ENCODE measurements at places on chromosomes 4 and X.
A peak's percentile ranks its signal among the peaks of the same experiment; 100 is the strongest.

DNA sequence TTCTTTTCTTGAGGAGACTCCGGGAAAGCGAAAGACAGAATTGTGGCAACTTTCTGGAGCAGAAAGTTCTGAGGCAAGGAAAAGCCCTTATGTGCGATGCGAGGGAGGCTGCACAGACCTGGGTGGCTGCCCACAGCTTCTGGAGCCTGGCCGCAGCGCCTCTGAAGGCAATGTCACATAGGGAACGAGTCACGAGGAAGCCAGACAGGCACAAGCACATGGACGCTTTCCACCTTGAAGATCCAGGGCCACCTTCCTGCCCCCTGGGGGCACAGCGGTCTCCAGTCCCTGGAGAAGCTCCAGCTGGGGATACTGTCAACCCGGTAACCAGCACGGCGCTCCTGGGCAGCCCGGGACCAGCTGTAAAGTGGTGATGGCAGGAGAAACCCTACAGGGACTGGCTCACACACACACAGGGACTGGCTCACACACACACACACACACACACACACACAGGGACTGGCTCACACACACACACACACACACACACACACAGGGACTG, 69.8 kb downstream of the MTNR1A start:
- DNase-seq = no peak

GRCh38 chr4:94934201-94934600, 176.4 kb downstream of the BMPR1B start:
- DNase-seq = no peak

- no peak for DNase-seq
Observed at GRCh38 chr4:98945297-98945850, 16.4 kb upstream of the EIF4E start.

DNA sequence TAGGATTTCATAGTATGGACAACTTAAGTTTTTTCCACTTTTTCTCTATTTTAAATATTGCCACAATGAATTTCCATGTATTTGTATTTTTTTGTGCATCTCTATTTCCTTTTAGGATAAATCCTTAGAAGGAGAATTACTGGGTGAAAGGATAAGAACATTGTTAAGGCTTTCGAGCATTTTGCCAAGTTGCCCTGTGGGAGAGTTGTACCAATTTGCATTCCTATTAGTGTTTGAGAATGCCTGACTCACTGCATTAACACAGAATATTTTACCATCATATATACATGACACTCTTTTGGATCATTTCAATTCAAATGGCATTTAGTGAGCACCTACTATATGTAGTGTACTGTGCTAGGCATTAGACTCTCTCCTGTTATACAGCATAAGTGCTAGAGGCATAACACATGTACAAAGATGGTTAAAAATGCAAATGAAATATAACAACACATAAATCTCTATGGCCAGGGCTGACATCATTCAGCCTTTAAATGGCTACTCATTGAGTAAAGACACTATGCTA, 57.0 kb downstream of the PLAC1 start:
- no peak for DNase-seq

DNA sequence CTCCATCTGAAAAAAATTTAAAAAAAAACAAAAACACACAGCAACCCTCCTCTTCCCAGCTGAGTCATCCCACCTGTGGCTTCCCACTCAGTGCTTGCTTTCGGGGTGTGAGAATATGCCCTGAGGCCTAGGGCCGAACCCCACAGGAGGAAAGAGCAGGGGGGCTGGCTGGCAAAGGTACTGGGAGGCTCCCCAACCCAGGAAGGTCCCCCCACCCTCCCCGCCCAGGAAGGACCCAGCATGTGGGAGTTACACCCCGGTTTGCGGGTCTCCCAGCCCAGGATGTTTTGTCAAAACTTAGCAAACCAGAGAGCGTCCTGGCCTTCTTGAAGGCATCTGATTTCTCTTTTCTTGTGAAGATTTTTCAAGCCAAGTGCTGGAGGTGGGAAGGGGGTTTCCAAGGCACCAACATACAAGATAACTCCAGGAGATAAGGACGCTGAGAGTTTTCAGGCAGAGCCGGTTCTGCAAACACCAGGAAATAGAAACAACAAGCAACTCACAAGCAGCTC, 25.7 kb upstream of the CSF2RA start:
- no peak for DNase-seq

DNA sequence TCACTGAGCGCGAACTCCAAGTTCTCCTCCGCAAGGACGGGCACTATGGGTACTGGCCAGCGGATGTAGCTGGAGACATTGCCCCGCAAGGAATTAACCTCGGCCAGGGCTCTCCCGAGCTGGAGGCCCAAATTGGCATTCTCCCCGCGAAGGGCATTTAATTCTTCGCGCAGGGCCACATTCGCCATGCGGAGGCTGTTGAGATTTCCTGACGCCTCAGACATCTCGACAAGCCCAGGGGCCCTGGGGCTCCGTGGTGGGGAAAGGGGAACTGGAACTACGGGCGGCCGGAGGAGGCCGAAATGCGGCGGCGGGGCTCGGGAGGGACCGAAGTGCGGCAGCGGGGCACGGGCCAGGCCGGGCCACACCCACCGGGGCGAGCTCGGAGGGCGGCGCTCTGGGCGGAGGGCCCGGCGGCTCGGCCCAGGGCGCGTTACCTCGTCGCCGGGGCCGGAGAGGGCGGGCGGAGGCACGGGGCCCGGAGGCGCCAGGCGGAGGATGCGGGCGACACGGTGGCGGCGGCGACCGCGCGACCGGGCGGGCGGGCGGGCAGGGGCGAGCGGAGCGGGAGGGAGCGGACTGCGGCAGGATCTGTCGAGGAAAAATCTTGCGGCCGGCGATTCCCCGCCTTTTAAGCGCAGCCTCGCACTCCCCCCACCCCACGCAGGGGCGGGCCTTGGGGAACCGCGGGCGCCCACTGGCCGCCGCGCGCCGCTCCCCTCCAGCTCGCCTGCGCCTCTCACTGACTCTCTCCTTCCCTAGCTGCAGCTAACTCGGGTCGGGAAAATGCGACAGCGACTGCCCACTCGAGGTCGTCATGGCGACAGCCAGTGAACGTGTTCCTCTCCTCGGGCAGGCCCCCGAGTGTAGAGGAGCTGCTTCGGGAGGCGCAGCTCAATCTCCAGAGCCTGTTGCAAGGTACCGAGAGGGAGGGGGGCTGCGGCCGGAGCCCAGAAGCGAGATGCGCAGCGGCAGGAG, at the start of gene RTL5:
Gene RTL5 (minus strand): TSS at position 599 of the 978 bp plus-strand sequence.
- DNase-seq = peak; percentile 27

DNA sequence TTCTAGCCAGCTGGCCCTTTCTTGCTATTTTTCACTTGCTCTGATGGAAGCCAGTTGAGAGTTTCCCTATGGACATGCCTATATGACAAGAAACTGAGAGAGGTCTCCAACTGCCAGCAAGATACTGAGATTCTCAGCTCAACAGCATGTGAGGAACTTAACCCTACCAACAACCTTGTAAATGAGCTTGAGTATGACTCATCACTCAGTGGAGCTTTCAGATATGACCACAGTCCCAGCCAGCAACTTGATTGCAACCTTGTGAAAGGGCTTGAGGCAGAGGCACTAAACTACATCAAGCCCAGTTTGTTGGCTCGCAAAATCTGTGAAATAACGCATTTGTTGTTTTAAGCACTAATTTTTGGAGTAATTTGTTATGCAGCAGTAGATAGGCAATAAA, 175.8 kb downstream of the COMMD8 start:
- DNase-seq = no peak

GRCh38 chr4:142367418-142368180, 478.5 kb downstream of the INPP4B start:
- DNase-seq = no peak

- DNase-seq = no peak
Observed at GRCh38 chr4:37922328-37922727, 31.4 kb downstream of the TBC1D1 start.

DNA sequence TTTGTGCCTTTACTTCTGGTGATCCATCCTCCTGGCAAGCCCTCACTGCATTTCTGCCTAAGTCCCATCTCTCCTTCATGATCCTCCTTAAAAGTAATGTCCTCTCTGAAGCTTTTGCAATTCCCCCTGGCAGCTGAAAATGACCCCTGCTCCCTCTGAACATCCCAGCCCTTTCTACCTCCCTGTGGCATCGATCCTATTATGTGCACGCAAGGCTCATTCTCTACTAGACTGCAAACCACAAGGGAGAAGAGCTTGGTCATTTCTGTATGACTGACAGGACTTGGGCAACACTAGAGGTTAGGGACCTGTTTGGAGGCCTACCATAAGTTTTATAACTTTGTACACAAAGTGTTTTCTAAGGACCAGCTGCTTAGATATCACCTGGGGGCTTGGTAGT, 50.8 kb upstream of the RAP2C start:
- DNase-seq = no peak

GRCh38 chrX:6505960-6506359, 29.0 kb downstream of the VCX3A start:
- DNase-seq = no peak

- peak; percentile 87 for DNase-seq
Observed at GRCh38 chr4:37802068-37802666, 24.3 kb upstream of the PGM2 start.

GRCh38 chr4:101421386-101421785, 74.1 kb upstream of the PPP3CA start:
- no peak for DNase-seq

DNA sequence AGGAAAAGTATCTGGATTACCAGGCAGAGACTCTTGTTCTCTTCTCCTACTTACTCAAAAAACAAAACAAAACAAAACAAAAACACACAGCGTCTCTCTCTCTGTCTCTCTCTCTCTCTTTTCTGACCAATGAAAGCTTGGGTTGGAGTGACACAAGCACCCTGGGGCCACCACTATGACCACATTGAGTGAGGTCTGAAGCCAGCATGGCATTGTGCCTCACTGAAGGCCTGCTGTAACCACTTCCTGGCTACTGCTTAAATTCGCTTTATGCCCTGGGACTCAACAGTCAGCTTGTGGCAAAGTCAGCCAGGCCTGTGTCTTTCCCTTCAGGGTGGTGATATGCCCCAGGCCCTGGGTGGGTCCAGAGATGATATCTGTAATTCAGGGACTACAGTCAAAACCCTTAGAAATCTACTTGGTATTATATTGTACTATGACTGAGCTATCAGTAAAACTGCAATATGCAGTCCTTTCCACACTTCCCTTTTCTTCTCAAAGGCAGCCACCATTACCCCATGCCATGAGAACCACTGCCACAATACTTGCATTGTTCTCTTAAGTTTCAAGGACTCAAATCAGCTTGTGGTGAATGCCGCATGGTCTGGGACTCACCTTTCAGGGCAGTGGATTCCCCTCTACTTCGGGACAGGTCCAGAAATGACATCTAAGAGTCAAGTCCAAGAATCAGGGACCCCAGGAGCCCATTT, 606.8 kb upstream of the KLHL4 start:
- no peak for DNase-seq

- no peak for DNase-seq
Observed at GRCh38 chr4:128346054-128346716, 58.6 kb upstream of the PGRMC2 start.

DNA sequence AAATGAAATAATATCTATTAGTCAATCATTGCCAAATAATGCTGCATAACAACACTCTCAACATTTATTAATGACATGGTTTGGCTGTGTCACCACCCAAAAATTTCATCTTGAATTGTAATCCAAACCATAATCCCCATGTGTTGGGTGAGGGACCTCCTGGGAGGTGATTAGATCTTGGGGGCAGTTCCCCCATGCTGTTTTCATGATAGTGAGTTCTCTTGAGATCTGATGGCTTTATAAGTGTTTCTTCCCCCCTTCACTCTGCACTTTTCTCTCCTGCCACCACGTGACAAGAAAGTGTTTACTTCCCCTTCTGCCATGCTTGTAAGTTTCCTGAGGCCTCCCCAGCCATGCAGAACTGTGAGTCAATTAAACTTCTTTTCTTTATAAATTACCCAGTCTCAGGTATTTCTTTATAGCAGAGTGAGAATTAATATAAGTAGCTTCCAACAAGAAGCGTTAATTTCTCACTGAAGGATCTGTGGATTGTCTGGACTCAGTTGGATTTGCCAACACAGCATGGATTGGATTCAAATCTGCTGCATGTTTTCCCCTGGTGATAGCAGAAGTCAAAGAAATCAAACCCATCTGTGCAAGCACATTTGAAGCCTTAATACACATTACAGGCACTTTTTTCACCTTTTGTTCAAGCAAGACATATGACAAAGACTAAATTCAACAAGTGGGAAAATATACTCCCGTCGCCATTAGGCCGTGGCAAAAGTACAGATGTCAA, 216.6 kb downstream of the PDGFC start:
- no peak for DNase-seq

DNA sequence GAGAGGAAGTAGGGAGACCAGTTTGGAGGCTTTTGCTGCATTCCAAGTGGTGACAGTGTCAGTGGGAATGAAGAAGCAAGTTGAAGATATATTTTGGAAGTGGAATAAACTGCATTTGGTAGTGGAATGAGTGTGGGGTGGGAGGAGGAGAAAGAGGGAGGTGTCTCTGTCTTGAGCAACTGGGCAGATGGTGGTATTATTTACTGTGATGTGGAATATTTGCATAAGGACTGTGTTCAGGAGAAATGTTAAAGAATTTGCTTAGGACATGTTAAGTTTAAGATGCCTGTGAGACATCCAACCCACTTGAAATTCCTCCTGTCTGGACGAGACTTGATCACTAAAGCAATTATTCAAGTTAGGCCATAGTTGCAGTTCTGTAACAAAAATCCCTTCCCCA, 448.9 kb upstream of the AMOT start:
- no peak for DNase-seq

DNA sequence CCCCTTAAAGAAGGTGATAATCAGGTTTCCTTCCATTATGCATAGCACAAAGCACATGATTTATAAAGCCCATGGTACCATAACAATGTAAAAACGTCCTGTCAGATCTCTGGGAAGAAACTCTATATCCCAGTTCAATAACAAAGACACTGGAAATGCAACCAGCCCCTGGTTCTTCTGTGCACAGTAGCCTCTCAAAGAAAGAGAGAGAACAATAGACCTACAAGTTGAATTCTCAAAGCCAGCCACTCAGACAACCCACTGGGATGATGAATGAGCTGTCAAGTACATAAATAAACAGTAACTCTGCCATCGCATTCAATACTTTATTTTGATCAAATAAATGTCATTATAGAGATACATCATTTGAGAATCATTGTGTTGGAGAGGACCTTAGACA, 400.1 kb upstream of the CPEB2 start:
- DNase-seq = no peak

GRCh38 chrX:99091459-99091858, 1318.6 kb downstream of the PCDH19 start:
- no peak for DNase-seq

GRCh38 chrX:123424546-123424945, 240.5 kb downstream of the GRIA3 start:
- DNase-seq = no peak

DNA sequence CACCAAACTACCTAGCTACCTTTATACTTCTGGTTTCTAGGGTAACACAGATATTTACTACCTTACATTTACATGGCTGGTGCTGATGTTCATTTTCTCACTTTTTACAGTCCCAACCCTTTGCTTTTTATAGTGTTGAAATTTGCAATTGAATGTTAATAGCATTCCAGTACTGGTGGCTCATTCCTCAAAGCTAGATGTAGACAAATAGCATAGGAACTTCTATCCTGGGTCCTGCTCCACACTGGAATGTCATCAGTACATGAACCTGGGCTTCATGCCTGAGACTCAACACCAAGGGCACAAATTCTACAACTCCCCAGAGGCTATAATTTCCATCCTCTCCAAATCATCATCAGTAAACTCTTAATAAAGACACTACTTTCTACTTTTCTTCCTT, 10.3 kb upstream of the TRMT2B start:
- DNase-seq = no peak

Measured in SW 1271 (cell line).